ENCODE measurements at places on chromosomes 2 and 18. TPM values are rescaled to one million over a fixed set of nuclear protein-coding genes. Genes with fewer than 3 reads are reported as not detected.

MTIF2 gene
- total RNA-seq: 24.0 TPM

DNAJC5G gene
- 0.44 TPM for total RNA-seq

RNF152 gene
- total RNA-seq: 180 TPM

DLX1 gene
- total RNA-seq: not detected

LIPG gene
- 6.1 TPM for total RNA-seq

WDR12 gene
- 18.5 TPM for total RNA-seq

PLGLB1 gene
- 1.4 TPM for total RNA-seq
